ENCODE measurements at places on chromosomes 11 and 22.
A peak's percentile ranks its signal among the peaks of the same experiment; 100 is the strongest.

DNA sequence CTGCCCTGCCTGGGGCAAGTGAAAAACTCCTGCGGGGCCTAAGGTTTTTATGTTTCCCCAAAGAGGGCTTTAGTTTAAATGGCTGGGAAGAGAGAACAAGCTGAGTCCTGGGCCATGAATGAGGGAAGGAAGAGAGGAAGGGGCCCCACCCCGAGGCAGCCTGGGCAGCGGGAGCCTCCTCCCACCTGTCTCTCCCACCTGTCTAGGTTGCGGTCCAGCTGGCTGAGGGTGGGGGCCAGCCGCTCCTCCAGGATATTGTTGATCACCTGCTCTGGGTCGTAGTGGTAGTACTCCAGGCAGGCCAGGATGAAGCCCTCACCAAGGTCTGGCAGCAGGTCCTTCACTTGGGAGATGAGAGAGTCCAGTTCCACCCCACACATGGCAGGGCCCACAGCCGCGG, 34.6 kb downstream of the UQCR10 start:
- DNase-seq, result no peak

DNA sequence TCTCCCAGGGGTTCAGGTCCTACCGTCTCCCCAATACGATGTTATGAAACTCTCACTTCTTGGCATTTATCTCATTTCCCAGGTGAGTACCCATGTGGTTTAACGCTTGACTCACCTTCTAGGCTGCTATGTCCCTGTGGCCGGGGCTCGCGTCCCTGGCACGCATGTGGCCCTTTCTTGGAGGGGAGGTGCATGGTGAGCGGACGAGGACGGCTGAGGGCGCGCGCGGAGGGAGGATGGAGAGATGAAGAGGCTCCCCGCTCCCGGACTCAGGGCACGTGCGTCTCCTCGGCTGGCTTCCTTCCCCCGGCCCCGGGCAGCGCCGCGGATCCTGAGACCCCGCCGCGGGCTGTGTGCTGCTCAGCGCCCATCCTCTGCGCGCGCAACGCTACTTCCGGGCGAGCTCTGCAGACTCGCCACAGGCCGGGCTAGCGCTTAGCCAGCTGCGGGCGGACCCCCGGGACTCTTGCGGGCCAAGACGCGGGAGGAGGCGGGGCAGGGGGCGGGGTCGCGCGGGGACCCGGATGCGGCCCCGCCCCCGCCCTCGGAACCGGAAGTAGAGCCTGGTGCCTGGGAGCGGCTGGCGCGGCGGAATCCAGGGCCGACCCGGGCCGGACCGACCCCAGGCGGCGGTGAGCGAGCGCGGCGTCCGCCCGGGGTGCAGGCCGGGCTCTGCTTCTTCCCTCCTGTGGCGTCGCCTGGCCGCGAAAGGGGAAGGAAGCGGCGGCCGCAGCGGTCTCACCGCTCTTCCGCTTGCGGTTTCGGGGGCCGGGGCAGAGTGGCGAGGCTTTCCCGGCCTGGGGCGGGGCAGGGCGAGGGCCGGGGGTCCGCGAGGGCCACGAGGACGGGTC, at the start of gene CTTN:
CTTN (plus strand) TSS at position 547 of the 851 bp plus-strand sequence. CDS start 8,769 bp downstream, outside the sequence.
- DNase-seq, result peak; percentile 66

GRCh38 chr11:16406226-16406625, 49.9 kb upstream of the SOX6 start:
- no peak for DNase-seq

- no peak for DNase-seq
Measured at GRCh38 chr11:88179141-88179540, 3.9 kb upstream of the RAB38 start.

DNA sequence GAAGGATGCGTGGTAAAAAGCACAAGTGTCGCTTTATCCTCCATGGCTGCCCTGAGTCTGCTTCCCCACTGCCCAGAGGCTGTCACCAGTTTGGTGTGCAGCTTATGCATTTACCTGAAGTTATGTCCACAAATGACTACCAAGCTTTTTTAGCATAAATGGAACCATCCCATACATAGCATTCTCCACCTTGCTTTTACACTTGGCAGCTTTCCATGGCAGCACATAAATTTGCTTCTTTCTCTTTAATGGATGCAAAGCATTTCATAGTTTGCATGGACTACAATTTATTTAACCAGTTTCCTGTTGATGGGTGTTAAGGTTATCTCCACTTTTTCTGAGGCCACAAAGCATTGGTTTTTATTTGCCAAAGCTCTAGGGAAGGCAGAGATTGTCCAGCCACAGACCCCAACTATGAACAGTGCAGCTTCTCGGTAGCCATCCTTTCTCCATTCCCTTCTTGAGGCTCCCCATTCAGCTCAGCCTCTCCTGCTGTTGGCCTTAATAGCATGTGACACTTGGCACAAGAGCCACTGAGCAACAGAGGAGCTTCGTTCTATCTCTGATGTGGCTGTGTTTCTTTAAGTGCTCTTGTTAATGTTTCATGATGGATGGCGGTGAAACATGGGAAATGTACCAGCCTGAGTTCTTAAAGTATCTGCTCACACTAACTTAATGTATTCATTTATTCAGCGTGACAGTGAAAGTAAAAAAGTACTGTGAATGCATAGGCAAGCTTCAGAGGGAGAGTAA, 59.8 kb upstream of the NAV2 start:
- DNase-seq, result no peak

DNA sequence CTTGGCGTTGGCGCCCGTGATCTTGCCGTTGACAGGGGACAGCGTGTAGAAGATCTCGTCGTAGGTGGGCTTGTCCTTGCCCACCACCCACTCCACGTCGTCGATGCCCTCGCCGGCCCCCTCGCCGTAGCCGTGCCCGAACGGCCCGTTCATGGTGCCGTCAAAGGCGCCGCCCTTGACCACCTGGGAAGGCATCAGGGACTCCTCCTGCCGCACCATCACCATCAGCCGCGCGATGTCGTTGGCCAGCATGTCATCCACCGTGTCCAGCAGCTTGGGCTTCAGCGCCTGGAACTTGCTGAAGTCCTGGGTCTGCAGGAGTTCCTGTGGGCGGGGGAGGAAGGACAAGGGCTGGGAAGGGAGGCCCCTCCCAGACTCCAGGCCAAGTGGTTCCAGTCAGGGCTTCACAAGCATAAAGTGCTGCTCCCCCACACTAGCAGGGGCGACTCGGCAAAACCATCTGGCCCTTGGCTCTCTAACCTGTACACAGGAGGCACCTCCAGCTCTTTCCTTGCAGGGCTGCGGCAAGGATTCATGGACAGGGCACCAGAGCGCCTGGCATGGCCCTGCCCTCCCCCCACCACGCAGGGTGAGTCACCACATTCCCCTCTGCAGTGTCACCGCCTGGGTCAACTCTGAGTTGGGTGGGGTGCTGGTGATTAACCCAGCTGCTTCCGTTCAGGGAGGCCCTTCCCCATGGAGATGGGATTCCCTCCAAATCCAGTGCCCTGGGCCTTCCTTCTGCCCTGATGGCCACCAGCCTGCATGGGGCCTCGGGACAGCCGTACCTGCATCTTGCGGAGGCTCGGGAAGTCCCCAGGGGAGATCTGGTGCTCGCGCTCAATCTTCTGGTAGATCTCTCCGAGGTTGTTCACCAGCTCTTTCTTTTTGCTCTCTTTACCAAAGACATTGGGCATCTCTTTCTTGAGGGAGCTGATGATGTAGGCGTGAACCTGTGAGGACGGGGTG, 10.4 kb upstream of the CDC42BPG start:
- peak; percentile 67 for DNase-seq

GRCh38 chr11:110096496-110096895, 3.3 kb downstream of the ZC3H12C start:
- DNase-seq, result no peak

- no peak for DNase-seq
Measured at GRCh38 chr11:57248780-57249383, 11.8 kb upstream of the APLNR start.

DNA sequence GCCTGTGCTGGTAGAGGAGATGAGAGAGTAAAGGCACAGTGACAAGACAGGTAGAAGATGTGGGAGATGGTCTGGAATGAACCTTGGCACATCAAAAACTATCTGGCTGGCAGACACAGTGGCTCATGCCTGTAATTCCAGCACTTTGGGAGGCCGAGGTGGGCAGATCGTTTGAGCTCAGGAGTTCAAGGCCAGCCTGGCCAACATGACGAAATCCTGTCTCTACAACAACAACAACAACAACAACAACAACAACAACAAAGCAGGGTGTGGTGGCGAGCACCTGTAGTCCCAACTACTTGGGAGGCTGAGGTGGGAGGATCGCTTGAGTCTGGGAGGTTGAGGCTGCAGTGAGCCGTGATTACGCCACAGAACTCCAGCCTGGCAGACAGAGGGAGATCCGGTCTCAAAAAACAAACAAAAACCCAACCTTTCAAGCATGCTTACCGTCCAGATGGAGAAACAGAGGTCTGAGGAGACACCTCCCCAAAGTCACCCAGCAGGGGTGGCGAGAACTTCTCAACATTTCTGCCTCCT, 11.8 kb downstream of the KCTD21 start:
- no peak for DNase-seq

- no peak for DNase-seq
Measured at GRCh38 chr11:86593833-86594232, 78.6 kb downstream of the ME3 start.

GRCh38 chr22:49087198-49087597, 740.5 kb downstream of the BRD1 start:
- DNase-seq, result no peak

Measured in CD4-positive, alpha-beta T cell treated with Interleukin-6 for 4 hours (primary cell).